ENCODE measurements at places on chromosomes 6 and 20.

DNA sequence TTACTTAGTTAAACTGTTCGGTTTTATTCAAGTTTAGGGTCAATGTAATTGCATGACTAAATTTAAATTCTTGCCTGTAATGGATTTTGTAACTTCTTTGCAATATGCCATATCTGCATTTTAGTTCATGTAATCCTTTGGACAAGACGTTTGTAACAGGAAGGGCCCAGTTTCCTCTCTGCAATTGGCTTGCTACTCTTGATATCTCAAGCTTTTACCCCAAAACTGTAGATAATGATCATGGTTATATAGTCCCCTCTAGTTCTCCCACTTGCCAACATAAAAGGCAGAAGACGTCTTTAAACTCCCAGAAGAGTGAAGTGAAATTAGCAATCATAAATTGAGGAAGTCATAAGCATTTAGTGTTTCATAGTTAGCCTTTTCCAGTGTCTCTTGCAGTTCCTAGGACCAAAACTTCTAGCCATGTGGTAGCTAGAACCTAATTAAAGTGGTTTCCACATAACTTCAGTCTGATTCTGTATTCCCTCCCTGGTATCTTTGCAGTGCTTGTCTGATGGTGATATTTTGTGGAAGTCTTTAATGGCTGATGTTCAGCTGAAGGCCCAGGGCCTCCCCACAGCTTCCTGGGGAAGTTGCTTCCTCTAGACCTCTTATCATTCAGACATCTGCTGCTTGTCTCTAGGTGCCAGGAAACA, 117.8 kb upstream of the SUPT3H start:
- no peak for DNase-seq

DNA sequence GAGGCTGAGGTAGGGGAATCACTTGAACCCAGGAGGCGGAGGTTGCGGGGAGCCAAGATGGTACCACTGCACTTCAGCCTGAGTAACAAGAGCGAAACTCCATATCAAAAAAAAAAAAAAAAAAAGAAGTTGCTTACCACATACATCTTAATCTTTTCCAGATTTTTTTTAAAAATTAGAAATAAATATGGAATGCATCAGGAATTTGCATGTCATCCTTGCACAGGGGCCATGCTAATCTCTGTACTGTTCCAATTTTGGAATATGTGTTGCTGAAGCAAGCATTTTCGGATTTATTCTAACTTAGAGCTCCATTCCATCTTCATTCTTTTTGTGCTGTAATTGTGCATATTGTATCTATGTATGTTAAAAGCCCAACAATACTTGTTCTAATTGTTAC, 62.5 kb downstream of the TRPC4AP start:
- DNase-seq: no peak

GRCh38 chr6:164039954-164040375, 625.4 kb downstream of the QKI start:
- DNase-seq: peak; percentile 45

DNA sequence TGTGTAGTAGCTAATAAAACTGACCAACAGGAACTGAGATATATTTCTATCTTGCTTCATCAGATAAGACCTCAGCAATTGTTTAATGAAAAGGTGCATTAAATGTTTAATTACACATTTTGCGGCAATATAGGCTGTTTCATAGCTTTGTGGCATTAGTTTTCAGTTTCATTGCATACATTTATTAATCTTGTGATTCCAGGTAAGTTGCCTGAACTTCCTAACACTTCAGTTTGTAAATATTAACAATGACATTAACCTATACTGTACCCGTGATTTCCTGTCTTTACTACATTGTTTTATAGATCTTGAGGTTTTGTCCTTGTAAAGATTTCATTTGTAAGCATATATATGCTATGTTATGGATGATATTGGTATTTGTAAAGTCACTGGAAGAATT, 66.5 kb downstream of the PKIB start:
- DNase-seq: no peak

DNA sequence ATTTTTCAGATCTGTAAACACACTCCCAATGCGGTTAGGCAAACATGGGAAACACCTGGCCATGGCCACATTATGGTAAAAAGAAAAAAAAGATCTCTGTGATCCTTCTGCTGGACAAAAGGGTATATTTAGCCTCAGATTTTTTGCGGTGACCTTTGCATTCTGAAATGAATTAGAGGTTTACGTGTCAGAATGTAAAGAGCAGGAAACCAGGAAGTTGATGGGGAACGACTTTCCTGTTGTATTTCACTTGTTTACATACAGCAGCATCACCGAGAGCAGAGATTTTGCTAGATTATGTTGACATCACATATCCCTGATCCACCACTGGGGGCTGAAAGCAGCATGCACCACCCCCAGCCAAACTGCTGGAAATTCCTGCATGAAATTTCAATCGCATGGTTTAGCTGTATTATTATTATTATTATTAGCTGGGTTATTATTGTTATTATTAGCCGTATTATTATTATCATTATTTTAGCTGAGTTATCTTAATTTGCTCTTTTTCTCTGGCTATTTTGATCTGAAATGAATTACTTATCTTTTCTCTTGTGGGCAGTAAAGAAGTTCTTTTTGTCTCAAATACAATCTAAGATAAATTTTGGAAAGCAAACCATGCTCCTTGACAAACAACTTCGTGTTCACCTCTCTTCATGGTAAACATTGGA, 189.4 kb downstream of the ZFP64 start:
- DNase-seq: no peak

DNA sequence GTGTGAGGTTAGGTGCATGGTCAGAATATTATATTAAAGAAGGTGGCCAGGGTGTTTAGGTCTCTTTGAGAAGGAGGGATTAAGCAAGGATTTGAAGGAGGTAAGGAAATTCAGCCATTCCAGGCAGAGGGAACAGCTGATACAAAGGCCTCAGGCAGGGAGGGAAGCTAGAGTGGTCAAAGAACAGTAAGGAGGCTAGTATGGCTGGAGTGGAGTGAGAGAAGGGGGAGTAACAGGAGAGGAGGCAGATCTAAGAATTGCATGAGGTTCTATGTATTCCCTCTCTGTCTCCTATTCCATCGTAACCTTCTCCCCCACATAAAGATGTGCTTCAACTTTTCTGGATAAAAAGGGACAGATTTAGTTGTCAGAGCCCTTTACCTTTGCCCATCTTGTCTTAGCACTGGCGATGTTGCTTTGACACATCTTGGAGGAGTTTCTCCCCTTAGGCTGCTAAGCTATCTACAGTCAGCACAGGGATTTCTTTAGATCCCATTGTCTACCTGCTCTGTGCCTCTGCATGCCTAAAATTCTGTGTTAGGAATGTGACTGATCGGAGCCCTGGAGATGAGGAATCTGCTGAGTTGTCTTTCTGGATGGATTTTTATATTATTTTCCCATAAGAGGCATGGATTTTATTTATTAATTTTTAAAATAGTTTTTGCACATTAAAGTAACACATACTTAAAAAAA, 59.9 kb downstream of the KLHL31 start:
- no peak for DNase-seq

DNA sequence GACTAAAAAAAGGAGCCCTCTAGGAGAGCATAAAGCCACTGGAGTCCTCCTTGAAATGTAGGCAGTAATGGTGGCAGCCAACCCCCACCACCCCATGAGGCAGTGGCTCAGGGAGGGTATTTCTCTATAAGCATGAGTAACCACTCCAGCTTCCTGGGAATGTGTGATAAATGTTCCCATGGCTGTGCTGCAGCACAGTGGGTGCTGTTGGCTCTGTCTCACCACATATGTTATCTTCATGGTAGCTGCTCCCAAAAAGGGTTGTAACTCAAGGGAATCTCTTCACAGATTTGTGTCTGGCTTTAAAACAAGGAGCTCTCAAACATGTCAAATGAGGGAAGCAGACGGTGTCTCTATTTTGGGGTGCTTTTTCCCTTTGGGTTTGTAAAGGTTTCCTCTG, 7.5 kb upstream of the PHACTR1 start:
- DNase-seq: no peak

GRCh38 chr20:59185809-59186208, 22.2 kb downstream of the ZNF831 start:
- DNase-seq: no peak

- DNase-seq: peak; percentile 30
Measured at GRCh38 chr6:47631797-47632196, 66.6 kb upstream of the ADGRF4 start.

GRCh38 chr6:39153766-39154397, 38.9 kb upstream of the SAYSD1 start:
- peak; percentile 11 for DNase-seq
